ENCODE measurements at places on chromosomes 11 and 22.

DNA sequence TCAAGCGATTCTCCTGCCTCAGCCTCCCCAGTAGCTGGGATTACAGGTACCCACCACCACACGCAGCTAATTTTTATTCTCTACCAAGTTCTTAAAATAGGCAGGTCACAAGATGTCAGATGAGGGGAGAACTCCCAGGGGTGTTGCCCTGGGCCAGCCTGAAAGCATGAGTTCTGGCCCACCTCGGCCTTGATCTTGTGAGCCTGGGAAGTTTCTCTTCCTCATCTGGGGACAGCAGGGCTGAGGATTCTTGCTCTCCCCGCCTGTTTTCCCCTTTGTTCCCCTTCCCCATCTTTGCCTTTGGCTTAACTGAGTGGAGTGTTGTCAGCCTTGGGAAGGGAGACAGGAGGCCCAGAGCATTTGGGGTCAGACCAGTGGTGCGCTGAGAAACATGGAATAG is 3.5 kb downstream of the PDXP start:
- no peak for DNase-seq

- DNase-seq, result no peak
These were observed 466.8 kb downstream of the SOX6 start for GRCh38 chr11:15889363-15890030.

- no peak for DNase-seq
These were observed 6.7 kb downstream of the SLC22A12 start for GRCh38 chr11:64597671-64598101.

DNA sequence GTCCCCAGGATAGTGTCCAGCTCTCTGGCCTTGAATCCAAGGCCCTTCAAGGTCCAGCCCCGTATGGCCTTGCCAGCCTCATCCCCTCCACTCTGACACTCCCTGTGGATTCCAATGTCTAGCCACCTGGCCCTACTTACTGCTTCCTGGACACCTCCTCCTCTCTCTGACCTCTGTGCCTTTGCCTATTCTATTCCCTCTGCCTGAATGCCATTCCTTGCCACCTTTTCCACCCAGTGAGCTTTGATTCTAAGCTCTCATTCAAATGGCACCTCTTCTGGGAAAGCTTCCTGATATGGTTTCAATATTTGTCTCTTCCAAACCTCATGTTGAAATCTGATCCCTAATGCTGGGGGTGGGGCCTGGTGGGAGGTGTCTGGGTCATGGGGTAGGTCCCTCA is 31.9 kb upstream of the TTLL12 start:
- no peak for DNase-seq

DNA sequence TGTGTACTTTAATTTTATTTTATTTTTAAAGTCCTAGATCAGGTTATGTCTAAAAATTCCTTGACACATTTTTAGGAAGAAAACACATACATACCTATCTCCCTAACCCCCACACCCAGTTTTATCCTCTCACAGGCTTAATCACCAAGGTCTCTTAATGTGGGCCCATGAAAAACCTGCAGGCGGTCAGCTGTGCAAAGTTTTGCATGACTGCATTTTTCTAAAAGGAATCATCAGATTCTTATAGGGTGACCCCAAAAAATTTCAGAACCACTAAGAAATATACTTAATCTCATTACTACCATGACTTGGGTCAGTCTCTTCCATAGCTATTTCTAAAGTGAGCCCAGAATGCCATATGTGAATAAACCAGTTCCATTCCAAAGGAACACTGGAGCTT is 19.8 kb downstream of the SAA1 start:
- no peak for DNase-seq

- no peak for DNase-seq
These were observed 74.1 kb upstream of the WNT7B start for GRCh38 chr22:46050916-46051614.

- no peak for DNase-seq
These were observed 2.7 kb downstream of the UPB1 start for GRCh38 chr22:24497841-24498258.

- DNase-seq, result no peak
These were observed 66.8 kb downstream of the PRR5L start for GRCh38 chr11:36362902-36363301.

DNA sequence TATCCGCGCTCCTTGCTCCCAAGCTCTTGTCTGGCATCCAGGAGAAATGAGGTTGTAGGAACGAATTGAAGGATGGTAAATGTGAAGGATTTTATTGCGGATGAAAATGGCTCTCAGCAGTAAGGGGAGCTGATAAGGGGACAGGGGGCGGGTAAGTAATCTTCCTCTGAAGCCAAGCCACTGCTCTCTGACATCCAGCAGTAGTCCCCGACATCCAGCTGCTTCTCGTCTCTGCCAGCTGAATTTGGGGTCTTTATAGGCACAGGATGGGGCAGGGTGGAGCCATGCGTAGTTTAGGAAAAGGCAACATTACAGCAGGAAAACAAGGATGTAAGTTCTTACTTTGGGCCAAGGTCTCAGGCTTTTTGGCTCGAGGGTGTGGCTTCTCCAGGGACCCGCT is 1370.1 kb upstream of the RAG2 start:
- no peak for DNase-seq

- DNase-seq, result no peak
These were observed 15.5 kb downstream of the IRAG1 start for GRCh38 chr11:10678101-10678500.

DNA sequence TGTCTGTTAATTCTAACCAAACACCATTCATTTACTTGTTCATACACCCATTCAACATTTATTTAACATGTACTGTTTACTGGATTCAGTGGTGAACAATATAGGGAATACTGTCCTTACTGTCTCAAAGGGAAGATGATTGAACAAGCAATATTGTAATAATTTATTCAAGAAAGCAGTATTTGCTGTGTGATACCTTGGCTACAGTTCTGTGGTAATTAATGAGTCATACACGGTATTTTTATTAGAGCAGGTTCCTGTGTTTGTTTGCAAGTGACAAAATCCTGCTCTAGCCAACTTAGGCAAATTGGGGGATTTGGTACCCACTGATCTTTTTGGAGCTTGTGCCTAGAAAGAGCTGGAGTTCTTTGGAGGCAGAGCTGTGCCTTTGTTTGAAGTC is 15.7 kb downstream of the PIH1D2 start:
- no peak for DNase-seq

DNA sequence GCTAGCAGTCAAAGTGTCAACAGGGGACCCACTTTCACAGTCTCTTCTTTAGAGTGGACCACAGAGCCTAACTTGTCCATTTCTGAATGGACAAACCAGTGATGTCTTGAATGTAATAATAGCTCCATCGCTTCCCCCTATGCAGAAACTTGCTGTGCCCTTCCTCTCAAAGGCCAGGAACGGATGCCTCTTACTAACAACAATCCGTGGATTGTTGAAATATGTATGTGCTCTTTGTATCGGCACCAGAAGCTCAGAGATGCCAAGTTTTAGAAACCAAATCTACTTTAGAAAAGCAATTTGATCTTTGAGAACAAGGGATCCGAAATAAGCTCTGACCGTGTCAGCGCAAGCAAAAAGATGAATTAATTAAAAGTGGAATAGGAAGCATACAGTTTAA is 259.5 kb upstream of the POU2AF2 start:
- no peak for DNase-seq

DNA sequence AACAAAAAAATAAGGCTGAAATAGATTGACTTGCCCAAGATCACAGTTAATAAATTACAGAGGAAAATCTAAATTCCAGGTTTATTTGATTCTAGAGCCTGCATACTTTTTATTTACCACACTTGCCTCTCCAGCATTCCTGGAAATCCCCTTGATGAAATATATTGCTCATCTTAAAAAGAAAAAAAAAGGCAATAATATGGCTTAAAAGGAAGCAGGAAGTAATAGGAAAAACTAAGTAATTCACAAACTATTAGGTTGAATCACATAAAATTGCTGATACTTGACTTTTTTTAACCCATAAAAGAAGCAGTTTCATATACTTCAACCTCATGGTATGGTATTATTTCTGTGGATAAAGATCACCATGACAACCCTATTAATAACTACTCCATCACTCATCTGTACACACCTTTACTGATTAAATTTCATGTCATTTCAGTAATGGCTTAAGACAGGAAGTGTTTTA is 52.9 kb downstream of the COPB1 start:
- no peak for DNase-seq

GRCh38 chr11:6402561-6402981 is 12.3 kb downstream of the SMPD1 start:
- DNase-seq, result peak; percentile 84

- DNase-seq, result no peak
These were observed 25.6 kb upstream of the NRIP3 start for GRCh38 chr11:9029422-9029821.

GRCh38 chr22:20088263-20088648 is 8.2 kb downstream of the DGCR8 start:
- DNase-seq, result no peak

GRCh38 chr11:102347462-102348370 is 702 bp downstream of the BIRC2 start:
- peak; percentile 53 for DNase-seq

All from CD4-positive, alpha-beta T cell treated with Interleukin-12 subunit alpha and Interleukin-12 subunit beta, for 1 hour (primary cell).